ENCODE measurements at places on chromosomes 7 and 10.
A peak's percentile ranks its signal among the peaks of the same experiment; 100 is the strongest.

DNA sequence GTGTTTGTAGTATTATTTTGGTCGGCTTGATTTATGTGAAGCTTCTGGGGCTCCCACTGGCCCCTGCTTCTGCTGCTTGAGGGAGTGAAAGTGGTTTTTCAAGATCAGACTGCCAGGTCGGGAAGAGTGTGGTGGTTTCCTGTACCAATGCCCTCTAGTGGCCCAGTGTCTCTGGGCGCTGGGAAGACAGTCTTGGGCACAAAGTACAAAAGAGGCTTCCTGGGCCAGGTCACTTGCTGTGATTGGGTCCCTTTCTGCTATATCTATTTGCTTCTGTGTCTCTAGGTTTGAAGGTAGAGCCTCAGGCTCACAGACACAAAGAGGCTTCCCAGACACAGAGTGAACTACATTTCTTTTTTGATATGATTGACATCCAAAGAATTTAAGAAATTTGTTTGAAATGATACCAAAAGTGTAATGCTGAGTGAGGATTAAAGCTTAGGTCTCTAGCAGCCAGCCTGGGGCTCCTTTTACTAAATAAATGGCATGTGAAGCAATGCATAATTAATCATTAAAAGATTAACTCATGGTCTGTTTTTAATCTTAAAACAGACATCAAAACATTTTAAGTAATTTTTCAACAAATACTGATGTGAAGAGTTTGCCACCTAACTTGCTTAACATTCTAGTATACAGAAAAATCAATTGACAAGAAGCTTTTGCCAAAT lies 36.3 kb downstream of the ABCB1 start:
- DNase-seq = no peak

DNA sequence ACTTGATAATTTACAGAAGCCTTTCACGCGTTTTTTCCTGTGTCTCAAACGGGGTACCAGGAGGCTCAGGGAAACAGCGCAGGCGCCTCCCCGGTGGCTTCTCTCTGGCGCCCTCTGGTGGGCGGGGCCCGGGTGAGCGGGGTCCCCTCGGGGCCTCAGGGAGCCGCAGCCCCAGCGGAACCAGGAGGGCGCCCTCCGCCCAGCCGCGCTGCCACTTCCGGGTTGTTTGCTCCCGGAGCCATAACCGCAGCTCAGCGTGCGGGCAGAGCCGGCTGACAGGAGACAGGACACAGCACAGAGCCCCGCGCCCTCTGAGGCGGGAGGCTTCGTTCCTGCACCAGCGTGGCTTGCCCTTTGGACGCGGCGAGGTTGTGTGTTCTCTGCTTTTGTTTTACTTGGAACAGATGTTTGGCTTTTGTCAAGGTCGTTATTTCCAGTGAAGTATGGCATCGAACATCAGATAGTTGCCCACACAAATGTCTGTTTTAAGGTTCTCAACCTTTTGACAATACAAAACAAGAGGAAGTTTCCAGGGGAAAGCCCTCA lies 6.9 kb upstream of the CYP2E1 start:
- peak; percentile 65 for DNase-seq

DNA sequence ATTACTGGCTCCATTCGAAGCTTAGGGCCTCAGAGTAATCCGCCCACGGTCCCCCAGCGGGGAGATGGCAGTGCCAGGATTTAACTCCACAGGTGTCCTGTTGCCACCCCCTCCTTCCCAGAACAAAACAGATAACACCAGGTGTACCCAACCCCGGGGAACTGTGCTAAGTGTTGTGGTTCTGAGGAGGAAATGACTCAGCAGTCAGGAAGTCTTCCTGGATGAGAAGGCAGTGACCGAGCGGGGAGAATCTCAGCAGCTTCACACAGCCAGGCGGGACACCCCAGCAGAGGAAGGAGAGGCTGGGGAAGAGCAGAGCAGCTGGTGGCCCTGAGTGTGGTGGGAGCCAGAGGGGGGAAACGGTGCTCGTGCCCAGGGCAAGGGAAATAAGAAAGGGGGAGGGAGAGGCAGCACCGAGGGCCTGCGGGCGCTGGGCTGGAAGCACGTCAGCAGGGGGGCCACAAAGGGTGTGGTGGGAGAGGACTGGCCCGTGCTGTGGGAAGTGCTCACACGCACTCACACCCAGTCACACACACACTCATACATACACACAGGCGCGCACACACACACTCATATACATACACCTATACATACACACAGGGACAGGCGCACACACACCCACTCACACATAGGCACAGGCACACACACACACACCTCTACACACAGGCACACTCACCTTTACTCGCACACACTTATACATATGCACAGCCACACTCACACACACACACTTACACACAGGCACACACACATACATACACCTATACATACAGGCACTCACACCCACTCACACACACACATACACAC lies 59.8 kb upstream of the CHST15 start:
- DNase-seq = no peak

GRCh38 chr7:133112976-133113375 lies 31.1 kb upstream of the CHCHD3 start:
- no peak for DNase-seq

DNA sequence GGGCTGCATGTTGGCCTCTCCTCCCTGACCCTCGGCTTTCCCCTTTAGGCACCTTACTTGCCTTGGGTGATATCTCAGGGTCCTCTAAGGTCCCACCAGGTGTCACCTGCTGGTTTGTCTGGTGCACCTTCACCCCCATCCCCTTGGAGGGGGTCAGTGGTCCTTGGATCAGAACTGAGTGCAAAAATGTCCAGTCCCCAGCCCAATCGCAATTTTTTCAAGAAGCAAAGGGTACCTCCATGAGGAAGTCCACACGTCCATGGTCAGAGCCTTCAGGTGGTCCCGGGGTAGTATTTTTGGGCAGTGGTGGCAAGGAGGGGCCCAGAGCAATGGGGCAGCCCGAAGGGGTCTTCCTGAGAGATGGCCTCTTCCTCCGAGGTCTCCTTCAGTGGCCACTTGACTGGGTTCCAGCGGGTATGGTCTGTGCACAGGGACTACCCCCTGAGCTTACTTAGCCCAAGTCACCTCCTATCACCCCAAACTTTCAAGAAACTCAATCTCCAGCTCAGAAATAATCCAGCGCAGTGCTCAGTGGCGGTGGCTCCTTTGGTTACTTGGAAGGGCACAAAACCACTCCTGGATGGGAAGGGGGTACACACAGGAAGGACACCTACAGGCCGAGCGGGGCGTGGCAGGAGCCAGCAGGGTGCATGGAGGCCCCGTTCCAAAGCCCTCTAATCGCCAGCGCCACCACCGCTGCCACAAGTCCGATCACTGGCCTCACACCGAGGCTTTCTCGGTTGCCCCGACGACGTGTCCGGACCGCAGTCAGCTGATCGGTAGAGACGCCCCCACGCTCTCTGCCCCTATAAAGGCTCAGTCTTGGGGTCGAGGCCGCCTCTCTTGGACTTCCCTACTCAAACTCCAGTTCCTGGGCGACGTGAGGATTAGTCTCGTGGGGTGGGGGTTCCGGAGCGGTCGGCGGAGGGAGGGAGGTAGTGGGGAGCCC lies 4.5 kb downstream of the SAP25 start:
- DNase-seq = no peak

DNA sequence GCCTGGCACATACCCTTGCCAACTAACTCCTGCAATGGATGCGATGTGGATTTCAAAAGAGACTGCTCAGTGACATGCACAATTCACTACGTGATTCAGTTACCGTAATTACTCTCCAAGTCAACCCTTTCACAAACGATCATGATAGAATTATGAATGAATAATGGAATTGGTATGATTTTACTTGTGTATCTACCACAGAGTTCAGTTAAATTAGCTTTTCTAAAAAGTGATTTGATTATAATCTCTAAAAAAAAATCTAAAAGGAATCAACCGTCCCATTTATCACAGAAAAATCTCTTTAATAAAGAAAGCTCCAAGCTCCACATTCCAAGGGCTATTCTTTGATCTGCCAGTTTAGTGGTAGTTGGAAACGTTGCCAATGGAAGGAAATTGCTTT lies 30.4 kb upstream of the RSU1 start:
- no peak for DNase-seq

DNA sequence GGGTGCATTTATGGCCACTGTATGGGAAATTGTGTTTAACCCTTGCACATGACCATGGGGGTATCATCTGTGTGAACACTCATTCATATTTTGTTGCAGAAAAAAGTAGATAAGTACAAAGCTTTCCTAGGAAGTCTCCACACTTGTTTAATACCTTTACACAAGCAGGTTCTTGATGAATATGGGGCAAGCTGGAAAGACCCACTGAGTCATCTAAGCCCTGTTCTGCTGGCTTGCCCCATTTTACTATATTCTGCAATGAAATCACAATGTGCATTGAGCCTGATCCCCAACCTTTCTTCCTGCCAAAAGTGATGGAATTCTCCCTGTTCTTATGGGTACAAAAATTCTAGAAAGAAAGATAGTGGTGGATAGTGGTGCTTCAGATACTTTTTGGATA lies 99.8 kb downstream of the CCDC71L start:
- no peak for DNase-seq

- DNase-seq = no peak
These were observed 4.2 kb downstream of the ZNF488 start for GRCh38 chr10:47379901-47380300.

DNA sequence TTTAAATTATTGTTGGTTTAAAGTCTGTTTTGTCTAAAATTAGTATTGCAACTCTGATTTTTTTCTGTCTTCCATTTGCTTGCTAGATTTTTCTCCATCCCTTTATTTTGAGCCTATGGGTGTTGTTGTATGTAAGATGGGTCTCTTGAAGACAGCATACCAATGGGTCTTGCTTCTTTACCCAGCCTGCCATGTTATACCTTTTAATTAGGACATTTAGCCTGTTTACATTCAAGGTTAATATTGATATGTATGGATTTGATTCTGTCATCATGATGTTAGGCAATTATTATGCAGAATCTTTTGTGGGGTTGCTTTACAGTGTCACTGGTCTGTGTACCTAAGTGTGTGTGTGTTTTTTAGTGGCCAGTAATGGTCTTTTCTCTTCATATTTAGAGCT lies 281.4 kb upstream of the CSTF2T start:
- DNase-seq = no peak

DNA sequence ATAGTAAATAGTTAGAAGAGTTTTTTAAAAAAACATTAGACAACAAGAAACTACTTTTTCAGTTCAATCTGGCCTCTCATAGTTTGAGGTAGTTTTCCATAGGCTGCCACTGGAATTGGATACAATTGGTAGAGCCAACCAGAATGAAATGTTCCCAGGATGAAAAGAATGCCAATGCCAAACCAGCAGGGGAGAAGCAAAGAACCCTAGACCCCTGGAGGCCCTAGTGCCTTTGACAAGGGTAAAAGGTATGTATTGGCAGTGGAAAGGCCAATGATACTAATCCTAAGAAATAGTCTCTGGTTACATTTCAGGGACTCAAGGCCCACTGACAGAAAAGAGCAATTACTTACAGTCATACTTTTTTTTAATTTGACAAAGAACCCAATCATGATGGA lies 77.4 kb upstream of the SEM1 start:
- no peak for DNase-seq

DNA sequence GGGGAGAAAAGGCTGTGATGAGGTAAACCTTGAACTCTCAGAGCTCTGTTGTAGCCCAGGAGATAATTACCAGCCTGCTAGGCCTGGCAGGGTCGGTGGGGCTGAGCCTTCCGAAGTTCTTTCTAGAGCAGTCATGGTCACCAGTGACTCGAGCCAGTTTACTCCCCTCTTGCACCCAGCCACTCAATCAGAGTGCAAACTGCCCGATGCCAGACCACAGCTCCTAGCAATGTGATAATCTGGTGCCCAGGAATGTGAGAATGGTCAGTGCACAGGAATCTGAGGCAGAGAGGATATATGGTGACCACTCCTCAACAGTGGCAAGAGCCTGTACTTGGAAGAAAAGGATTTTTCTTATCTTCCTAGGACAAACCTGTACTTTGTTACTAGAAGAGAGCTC lies 46.4 kb upstream of the KMT2E start:
- no peak for DNase-seq

GRCh38 chr10:22345301-22346095 lies at the start of gene SPAG6:
TSS of gene SPAG6 (plus strand) at chr10:22345496. CDS start at chr10:22345612, 116 bp downstream.
- no peak for DNase-seq
